IPS DF 6.9 (cell line): ENCODE measurements at places on chromosomes 12 and 14.

DNA sequence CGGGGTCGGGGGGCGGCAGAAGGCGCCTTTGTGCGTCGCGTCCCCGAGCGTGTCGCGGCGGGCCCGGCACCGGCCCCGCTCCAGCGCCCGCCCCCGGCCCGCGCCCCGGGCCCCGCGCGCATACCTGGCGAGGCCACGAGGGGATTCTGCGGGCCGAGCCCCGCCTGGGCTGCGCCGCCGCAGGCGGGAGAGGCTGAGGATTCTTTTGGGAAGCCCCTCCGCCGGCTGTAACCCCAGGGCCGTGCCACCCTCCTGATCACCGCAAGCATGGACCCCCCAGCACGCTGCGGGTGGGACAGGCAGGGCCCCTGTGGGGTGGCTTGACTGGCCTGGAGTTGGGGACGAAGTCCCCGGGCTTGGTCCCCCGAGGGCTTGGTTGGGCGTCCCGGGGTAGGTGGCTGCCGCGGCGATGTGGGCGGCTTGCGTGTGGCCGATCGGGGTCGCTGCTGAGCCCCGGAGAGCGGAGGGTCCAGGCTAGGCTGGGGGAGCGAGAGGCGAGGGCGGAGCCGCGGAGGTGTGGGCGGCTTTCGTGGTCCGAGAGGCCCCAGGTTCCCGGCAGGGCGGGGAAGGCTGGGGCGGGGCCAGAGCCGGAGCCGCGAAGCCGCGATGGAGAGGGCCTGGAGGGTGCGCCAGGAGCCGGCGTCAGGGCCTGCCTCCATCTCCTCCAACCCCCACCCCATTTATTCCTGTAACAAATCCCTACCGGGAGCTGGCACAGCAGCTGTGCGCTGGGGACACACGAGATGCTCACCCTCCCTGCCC, 28.4 kb upstream of the GPR132 start:
- peak; percentile 81 for DNase-seq

DNA sequence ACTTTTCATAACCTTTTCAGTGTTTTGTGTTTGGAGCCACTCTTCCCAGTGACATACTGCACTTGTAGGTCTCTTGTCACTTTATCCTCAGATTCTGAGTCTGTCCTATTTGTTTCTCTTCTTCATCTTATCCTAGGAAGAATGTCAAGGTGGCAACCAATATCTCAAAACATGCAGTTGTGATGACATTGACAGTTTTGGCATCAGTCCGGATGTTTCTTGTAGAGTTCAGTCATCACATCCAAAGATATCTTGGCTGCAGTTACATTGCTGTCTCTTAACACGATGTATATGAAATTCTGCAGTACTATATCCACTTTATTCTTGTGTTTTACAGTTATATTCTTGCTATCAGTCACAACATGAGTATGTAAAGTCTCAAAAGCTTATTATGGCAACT, 6.4 kb downstream of the ADIPOR2 start:
- DNase-seq, result no peak

GRCh38 chr12:10196210-10196609, 16.5 kb upstream of the GABARAPL1 start:
- no peak for DNase-seq

- DNase-seq, result no peak
Measured at GRCh38 chr12:47207340-47207717, 127.6 kb upstream of the AMIGO2 start.

DNA sequence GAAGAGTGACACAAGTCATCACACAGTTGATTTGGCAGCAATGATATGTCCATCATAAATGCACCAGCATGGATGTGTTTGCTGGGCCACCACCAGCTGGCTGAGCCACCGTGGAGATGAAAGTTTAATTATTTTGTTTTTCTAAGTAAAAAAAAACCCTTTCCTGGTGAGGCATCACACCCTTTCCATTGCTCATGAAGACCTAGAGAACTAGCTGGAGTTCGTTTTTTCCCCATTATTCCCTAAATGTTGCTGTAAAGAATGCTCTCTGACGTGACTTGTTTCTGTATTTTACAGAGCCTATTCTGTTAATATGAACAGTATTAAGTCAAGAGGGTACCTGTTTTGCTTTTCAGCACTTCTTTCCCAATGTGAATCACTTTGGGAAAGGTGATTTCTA, 257.9 kb downstream of the MSRB3 start:
- no peak for DNase-seq

- no peak for DNase-seq
Measured at GRCh38 chr14:71245659-71246361, 338.6 kb downstream of the PCNX1 start.

DNA sequence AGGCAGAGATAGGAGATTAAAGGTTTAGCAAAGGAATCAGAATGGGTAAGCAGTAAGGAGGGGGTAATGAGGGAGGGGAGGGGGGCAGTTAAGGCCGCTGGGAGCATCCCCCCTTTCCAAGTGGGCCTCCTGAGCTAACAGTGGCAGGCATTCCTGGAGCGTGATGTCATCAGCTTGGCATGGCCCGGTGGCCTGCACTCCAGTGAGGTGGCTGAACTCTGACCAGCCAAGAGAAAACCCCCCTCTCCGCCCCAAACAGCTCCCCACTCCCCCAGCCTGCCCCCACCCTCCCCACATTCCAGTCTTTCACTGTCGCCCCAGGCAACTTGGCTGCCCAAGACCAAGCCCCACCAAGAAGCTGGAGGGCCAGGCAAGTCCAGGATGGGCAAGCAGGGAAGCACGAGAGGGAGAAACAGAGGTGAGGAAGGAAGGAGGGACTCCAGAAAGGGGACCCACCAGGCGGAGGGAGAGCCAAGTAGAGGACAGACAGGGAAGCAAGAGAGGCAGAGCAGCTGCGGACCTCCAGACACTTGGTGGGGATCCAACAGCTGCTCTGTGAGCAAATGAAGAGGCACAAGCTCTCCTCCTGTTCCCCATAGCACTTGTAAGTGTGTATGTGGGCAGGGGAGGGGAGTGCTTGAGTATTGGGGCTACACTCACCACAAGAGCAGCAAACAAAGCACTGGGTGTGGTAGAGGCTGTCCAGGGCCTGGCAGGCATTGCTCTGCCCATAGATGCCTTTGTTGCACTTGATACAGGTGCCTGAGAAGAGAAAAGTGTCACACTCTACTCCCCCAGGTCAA, 4.5 kb downstream of the AJUBA start:
- DNase-seq, result peak; percentile 86

DNA sequence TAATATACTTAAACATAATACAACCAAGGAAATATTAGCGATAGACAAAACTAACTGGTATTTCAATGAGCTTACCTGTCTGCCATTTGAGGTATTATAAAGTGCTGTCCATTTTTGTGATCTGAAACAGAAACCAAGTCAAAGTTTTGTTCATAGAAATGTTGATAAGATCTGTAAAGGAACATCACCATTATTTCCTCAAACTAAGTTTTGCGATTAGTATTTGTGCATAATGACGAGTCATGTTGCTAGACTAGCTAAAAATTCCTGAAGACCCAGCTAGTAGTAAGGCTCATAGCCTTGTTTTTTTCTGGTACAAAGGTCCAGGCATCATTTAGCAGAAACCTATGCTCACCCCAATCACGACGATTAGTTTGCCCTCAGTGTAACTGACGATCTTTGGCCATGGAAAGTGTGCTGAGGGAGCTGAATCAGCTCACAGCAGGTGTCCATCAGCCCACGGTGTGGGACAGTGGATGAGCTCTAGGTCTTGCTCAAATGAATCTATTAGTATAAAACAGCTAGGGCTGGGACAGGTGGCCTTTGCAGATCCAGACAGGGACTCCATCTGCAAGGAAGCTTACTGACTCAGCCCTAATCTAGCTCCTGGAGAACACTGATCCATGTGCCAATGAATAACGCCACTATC, 28.7 kb downstream of the GIT2 start:
- no peak for DNase-seq

GRCh38 chr14:26261368-26262122, 336.3 kb downstream of the NOVA1 start:
- peak; percentile 39 for DNase-seq

- no peak for DNase-seq
Measured at GRCh38 chr14:93951635-93952540, 24.5 kb downstream of the ASB2 start.

DNA sequence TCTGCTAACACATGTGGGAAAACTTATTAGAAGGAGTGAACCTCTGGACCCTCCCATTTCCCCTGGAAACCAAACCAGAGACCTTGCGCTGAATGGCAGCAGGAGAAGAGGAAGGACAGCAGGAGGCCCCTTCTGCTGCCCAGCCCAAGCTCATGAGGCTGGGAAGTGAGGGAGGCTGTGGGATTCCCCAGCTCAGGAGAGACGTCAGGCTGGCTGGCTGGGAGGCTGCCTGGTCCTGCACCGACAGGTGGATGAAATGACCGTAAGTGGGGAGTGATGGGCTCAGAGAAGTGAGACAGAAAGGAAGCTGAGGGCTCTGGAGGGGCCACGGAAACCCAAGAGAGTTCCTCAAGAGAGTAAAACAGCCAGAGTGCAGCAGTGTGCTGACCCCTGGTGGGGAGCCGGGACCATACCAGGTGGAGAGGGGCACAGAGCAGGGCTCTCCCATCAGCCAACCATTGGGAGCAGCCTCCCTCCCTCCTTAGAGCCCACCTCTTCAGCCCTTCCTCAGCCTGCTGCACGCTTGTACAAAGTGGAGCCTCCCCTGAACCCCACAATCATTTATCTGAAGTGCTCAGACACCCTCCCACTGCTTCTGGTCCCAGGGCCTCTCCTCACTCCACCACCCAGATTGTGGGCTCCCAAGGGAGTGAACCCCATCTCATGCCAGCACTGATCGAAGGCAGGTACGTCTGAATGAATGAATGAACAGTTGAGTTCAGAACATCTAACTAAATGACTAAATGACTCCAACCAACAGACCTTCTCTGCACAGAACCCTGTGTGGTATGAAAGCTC, 14.0 kb downstream of the TAMALIN start:
- no peak for DNase-seq

DNA sequence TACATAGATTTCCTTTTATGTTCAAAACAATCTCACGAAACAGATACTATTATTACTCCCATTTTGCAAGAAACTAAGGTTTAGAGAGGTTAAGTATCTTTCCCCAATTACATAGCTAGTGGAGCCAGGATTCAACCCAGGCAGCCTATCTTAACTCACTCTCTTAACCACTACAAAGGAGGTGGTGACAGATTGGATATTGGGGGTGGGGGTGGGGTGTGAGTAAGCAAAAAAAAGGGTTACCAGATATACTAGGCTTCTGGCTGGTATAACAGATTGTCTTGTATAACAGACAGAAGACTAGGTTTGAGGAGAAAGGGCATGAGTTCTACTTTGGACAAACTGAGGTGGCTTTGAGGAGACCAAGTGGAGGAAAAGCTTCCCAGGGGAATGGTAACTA, 2.1 kb downstream of the GMFB start:
- no peak for DNase-seq

DNA sequence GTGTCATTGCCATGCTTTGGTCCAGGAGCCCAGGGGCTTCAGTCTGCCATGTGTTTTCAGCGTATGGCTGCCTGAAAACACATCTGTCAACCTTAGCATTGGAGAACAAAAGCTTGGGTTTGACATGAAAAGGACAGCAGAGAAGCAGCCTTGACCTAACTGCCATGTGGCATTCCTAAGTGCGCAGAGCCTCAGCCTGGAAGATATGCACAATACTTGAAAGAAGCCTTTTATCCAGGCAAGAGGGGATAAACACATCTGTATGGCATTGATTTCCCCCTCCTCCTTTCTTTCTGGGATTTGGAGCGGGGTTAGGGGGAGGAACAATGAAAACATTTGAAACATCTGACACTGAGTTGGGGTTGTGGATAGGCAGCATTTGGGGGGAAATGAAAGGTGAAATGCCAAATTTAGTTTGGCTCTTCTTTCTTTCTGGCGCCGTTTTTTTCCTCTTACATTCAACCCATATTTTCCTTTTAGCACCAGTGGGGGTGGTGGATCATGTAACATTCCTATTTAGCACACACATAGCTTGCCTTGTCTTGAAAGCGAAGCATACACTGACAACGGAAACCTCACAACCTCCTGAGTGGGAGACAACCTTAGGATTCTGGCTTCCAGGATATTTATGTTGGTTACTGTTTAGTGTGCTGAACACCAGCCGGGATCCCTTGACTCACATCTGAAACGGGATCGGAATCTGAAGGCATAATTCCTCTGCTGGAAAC, 177.0 kb downstream of the C12orf75 start:
- no peak for DNase-seq

DNA sequence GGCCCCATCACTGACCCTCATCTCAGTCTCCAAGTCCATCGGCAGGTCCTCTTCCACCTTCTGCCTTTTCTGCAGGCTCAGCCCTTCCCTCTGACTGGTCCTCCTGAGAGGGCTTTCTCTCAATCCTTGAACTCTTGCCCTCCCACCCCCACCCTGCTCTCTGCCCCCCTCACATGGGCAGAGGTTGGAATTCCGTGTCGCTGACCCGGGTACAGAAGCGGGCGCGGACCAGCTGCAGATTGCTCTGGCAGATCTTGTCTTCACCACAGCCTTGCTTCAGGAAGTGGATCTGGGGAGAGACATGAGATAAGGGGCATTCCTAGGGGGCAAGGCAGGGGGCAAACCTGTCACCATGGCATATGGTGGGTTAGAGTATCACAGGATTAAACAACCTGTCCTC, 12.4 kb downstream of the ITGA7 start:
- no peak for DNase-seq

DNA sequence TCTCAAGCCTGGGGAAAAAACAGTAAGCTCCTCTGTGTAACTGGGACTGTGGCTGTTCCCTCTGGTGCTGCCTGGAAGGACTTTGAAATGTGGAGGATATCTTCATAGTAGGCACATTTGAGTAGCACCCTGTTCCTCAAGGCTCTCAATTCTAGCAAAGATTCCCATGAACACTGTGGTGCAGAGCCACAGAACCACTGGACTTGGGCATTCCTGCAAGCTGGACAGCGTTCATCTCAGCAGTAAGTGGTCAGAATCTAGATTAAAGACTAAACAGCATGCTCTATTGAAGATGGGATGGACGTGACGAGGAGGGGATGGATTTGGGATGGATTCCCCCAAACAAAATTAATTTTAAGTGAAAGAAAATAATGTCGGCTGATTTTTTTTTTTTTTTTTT, 9.4 kb upstream of the YBX3 start:
- no peak for DNase-seq

DNA sequence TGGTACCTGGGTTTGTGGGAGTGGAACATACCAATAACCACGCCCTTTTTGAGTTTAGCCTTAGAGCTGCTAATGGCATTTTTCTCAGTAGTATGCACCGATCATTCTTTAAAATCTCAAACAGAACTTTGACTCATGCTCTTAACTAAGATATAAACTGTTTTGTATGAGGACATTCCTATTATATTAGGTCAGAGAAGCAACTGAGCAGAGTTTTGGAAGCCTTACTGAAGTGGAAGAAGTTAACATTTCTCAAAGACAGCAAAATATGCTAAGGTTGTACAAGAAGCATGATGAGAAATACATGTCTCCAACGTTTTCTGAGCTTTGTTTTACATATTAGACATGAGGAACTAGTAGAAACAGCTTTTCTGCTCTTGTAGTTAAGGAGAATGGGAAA, 819.2 kb downstream of the FSCB start:
- no peak for DNase-seq

- no peak for DNase-seq
Measured at GRCh38 chr12:23921099-23921856, 28.2 kb downstream of the SOX5 start.

GRCh38 chr12:65051218-65051617, 69.9 kb downstream of the WIF1 start:
- DNase-seq, result no peak

- no peak for DNase-seq
Measured at GRCh38 chr12:16246264-16246663, 31.2 kb downstream of the SLC15A5 start.
